Type B pancreatic cell (in vitro differentiated cells): ENCODE measurements at places on chromosomes 2 and 18. TPM values are rescaled to one million over a fixed set of nuclear protein-coding genes. Genes with fewer than 3 reads are reported as not detected.

Gene VIT
- 1.2 and 1.4 TPM in 2 replicates for total RNA-seq

Gene SRD5A2
- total RNA-seq = 0.26 TPM in 1 of 2 replicates, not detected in the other

Gene SMYD1
- 0.87 TPM in 1 of 2 replicates, not detected in the other for total RNA-seq

Gene MAT2A
- 209 and 403 TPM in 2 replicates for total RNA-seq

Gene GALNT3
- total RNA-seq = 28.8 and 62.1 TPM in 2 replicates

GRCh38 chr2:105141099-105141614 is 100.4 kb upstream of the GPR45 start:
- H3K4me1 ChIP-seq = peaks cover 7% of the 10 kb centered on the region
- no peaks in the 10 kb centered on the region for H3K36me3 ChIP-seq
- H3K4me3 ChIP-seq = peak overlapping the region; percentile 65
- no peak for DNase-seq

GRCh38 chr18:60122339-60122738 is 222.5 kb downstream of the PMAIP1 start:
- H3K4me1 ChIP-seq = no peaks in the 10 kb centered on the region
- no peak overlapping the region for H3K27ac ChIP-seq
- H3K4me3 ChIP-seq = no peak overlapping the region
- H3K27me3 ChIP-seq = no peaks in the 10 kb centered on the region
- no peak for DNase-seq

DNA sequence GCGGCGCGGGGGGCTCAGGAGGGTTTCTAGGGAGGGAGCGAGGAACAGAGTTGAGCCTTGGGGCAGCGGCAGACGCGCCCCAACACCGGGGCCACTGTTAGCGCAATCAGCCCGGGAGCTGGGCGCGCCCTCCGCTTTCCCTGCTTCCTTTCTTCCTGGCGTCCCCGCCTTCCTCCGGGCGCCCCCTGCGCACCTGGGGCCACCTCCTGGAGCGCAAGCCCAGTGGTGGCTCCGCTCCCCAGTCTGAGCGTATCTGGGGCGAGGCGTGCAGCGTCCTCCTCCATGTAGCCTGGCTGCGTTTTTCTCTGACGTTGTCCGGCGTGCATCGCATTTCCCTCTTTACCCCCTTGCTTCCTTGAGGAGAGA is 5.2 kb downstream of the PROC start:
- no peak for DNase-seq
- peaks cover 58% of the 10 kb centered on the region for H3K27me3 ChIP-seq
- H3K36me3 ChIP-seq = no peaks in the 10 kb centered on the region
- peak overlapping the region; percentile 78 for H3K4me3 ChIP-seq
- H3K4me1 ChIP-seq = peaks cover 10% of the 10 kb centered on the region

DNA sequence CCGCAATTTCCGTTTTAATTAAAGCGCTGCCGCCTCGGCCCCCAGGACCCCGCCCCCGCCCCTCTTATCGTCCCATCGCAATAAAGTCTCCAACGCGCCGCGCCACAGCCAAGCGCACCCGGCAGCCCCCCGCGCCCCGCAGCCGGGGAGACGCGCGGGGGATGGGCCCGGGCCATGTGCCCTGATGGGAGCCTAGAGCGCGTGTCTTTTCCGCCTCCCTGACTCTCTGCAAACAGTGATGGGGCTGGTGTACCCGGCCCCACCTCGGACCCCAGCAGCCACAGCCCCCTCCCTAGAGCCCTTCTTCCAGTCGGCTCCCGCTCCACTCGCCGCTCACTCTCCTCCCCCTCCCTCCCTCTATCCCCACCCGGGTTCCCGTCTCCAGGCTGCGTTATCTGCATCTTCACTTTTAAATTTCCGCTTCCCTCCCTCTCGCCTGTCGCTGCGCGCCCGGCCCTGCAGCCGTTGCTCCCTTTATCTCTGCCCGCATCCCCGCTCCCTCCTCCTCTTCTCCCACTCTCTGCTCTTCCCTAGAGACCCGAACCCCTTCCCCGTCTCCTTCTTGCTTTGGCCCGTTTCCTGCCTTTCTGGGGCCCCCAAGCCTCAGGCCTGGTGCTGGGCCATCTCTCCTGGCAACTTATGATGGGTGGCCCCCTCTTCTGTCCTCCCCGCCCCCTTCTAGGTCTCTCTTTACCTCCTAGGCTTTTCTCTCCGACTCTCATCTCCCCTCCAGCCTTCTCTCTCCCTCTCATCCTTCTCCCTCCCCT is 524 bp upstream of the FEV start:
- H3K27me3 ChIP-seq = peaks cover 93% of the 10 kb centered on the region
- H3K4me1 ChIP-seq = peaks cover 3% of the 10 kb centered on the region
- peak overlapping the region; percentile 25 for H3K4me3 ChIP-seq
- DNase-seq = no peak
- H3K27ac ChIP-seq = no peak overlapping the region
- no peaks in the 10 kb centered on the region for H3K36me3 ChIP-seq

- no peaks in the 10 kb centered on the region for H3K27me3 ChIP-seq
- no peaks in the 10 kb centered on the region for H3K4me1 ChIP-seq
- DNase-seq = no peak
- H3K36me3 ChIP-seq = no peaks in the 10 kb centered on the region
Observed at GRCh38 chr18:49321797-49322461, 138.5 kb downstream of the DYM start.

DNA sequence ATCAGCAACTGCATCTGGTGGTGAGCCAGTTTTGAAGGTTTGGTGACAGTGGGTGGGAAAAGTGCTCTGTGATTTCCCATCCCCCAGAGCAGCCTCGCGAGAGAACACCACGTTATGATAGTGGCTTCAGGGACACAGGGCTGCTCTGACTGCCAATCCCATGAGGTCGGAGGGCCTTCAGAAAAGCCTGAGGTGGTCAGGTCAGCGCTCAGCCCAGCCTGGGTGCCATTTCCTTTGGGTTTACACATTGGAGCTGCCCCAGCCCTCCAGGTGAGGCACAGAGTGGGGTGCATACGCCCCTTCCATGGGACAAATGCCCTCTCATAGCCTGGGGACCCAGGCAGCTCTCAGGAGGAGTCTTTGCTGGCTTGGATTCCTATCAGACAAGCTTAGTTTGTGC is 126.8 kb downstream of the KCTD1 start:
- no peak overlapping the region for H3K4me3 ChIP-seq
- no peaks in the 10 kb centered on the region for H3K27me3 ChIP-seq
- peaks cover 7% of the 10 kb centered on the region for H3K4me1 ChIP-seq
- no peak overlapping the region for H3K27ac ChIP-seq
- H3K36me3 ChIP-seq = no peaks in the 10 kb centered on the region
- no peak for DNase-seq

DNA sequence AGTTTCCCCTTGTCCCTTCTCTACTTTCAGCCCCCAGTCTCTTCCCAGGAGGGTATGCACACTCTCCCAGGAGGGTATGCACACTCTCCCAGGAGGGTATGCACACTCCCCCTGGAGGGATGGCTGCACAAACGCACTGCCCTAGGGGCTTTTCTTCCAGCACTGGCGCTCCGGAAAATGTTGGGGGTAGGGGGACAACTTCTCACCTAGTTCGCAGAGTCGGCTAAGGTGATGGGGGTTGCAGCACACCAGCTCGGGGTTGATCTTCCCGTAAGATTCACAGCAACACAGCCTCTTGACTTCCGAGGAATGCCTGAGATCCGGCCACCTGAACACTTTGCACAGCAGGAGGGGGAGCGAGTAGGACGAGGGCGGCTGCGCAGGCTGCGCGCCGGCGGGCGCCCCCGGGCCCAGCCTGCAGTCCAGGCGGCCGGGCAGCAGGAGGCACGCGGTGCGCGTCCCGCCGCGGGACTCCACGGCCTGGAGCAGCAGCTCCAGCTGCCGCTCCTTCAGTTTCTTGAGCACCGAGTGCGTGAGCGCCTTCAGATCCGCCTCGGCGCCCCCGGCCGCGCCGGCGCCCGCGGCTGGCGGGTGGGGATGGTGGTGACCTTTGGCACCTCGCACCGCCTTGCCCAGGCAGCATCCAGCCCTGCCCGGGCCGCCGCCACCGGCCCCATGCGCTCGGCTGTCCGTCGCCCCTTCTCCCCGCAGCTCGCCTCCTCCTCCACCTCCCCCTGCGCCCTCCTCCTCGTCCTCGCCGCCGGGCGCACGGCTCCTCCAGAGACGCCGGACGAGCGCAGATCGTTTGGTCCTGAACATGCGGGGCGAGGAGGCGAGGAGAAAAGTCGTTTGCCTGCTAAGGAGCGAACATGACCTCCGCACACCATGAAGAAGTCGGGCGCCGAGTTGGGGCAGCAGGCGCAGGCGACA is 894 bp downstream of the SMAD7 start:
- no peak for DNase-seq
- H3K4me3 ChIP-seq = peak overlapping the region; percentile 94
- H3K36me3 ChIP-seq = peaks cover 23% of the 10 kb centered on the region
- H3K4me1 ChIP-seq = peaks cover 44% of the 10 kb centered on the region
- peak overlapping the region; percentile 92 for H3K27ac ChIP-seq
- no peaks in the 10 kb centered on the region for H3K27me3 ChIP-seq

DNA sequence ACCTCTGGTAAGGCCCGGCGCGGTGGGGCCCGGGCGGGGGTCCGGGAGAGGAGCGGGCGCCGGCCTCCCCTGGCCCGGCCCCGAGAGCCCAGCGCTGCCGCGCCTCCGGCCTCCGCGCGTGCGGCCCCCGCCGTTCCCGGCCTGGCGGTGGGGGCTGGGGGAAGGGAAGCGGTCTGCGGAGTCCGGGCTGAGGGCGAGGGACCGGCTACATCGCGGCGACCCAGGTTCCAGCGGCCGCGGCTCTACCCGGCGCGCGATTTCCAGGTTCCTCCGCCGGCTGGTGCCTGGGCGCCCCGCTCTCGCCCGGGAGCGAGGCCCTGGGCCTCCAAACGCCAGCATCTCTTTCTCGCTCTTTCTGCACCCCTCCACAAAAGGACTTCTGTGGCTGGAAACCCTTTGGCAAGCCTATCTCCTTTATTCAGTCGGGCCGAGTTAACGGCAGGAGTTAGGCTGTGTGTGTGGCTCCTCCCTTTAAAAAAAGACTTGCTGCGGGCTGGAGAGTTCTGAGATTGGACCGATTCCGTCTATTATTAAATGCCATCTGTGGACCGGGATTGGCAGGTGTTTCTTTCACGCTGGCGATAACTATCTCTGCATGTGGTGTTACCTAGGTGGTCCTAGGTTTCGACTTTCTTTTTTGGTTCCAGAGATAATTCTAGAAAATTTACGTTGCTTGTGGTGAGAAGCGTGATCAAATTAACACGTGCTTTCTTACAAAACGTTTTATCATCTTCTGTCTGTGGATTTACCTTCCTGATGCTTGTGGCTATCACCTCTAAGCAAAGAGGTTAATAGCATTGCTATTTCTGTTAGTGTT is 592 bp downstream of the ME2 start:
- peak overlapping the region; percentile 95 for H3K27ac ChIP-seq
- peaks cover 15% of the 10 kb centered on the region for H3K4me1 ChIP-seq
- no peaks in the 10 kb centered on the region for H3K27me3 ChIP-seq
- peak overlapping the region; percentile 95 for H3K4me3 ChIP-seq
- H3K36me3 ChIP-seq = peaks cover 3% of the 10 kb centered on the region

DNA sequence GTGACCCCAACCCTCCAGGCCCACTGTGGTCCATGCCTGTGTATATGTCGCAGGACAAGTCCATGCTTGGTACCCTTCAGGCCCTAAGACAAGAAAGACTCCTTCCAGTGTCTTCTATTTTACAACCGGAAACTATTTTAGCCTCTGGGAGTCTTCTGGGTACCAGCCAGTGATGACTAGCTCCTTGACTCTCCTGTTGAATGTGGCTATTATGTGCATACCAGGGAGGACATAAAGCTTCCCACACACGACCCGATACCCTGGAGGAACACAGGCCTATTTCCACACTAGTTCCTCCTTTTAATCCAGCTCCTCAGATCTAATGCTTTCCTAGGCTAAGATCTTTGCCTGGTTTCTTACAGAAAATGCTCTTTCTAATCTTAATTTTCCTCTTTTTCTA is 178.1 kb downstream of the NCKAP5 start:
- H3K27ac ChIP-seq = no peak overlapping the region
- no peak overlapping the region for H3K4me3 ChIP-seq
- peaks cover 3% of the 10 kb centered on the region for H3K36me3 ChIP-seq
- no peaks in the 10 kb centered on the region for H3K4me1 ChIP-seq

- no peaks in the 10 kb centered on the region for H3K36me3 ChIP-seq
- peaks cover 4% of the 10 kb centered on the region for H3K4me1 ChIP-seq
- H3K27me3 ChIP-seq = peaks cover 5% of the 10 kb centered on the region
Observed at GRCh38 chr2:21009662-21010225, 34.1 kb downstream of the APOB start.

DNA sequence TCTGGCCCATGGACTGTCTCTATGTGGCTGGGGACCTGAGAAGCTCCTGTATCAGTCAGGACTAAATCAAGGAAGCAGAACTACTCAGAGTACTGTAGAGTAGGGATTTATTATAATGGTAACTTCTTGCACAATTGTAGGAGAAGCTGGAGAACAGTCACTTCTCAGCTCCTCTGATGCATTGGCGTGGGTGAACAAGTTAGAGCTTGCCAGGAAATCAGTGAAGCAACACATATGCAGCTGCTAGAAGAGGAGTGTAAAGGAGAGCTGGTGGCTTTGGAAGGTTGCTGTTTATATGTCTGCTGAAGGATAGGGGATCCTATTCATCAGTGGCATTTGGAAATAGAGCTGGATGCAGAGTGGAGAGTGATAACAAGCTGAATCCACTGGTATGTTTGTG is 215.5 kb upstream of the CWC22 start:
- H3K27ac ChIP-seq = no peak overlapping the region
- no peaks in the 10 kb centered on the region for H3K4me1 ChIP-seq
- no peak for DNase-seq
- no peaks in the 10 kb centered on the region for H3K36me3 ChIP-seq
- no peak overlapping the region for H3K4me3 ChIP-seq
- H3K27me3 ChIP-seq = no peaks in the 10 kb centered on the region

DNA sequence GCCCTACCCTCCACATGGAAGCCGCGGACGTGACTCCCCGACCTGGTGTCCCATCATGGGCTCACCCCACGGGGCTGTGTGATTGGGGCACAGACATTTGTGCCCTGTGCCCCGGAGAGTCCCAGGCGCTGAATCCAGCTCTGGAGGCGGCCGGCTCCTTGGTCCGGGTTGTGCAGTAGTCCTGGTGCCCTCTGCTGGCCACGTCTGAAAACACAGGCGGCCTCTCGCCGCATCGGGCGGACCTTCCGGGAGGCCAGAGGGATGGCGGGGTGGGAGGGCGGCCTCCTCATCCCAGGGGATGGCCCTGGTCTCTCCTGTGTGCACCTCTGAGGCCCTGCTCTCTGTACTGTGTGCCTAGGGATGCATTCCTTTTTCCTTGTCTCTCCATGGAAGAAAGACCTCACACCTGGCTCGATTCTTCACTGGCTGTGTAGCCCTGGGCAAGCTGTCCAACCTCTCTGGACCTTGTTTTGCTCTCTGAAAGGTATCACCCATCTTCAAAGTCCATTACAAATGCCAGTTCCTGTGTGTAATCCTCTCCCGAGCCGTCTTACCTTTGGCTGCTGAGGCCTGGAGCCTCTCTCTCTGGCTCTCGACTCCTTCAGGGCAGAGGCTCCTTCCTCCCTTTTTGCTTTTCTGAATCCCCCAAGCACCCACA is 27.6 kb downstream of the CELF4 start:
- H3K4me3 ChIP-seq = no peak overlapping the region
- peak; percentile 87 for DNase-seq
- peaks cover 25% of the 10 kb centered on the region for H3K4me1 ChIP-seq
- peaks cover 51% of the 10 kb centered on the region for H3K27me3 ChIP-seq

GRCh38 chr2:46309052-46309953 is 12.1 kb downstream of the EPAS1 start:
- peaks cover 9% of the 10 kb centered on the region for H3K36me3 ChIP-seq
- no peak overlapping the region for H3K27ac ChIP-seq
- DNase-seq = no peak

- no peaks in the 10 kb centered on the region for H3K4me1 ChIP-seq
- DNase-seq = no peak
- no peaks in the 10 kb centered on the region for H3K36me3 ChIP-seq
- H3K27me3 ChIP-seq = no peaks in the 10 kb centered on the region
- no peak overlapping the region for H3K4me3 ChIP-seq
Observed at GRCh38 chr2:112679484-112679883, 33.7 kb downstream of the SLC20A1 start.
